Psoas muscle (tissue), 8 donors: ENCODE measurements at places on chromosomes 2 and 18. TPM values are rescaled to one million over a fixed set of nuclear protein-coding genes. Genes with fewer than 3 reads are reported as not detected.

GRCh38 chr2:163198972-163199371, 360.4 kb upstream of the KCNH7 start:
- H3K4me3 ChIP-seq: no peak overlapping the region
- H3K36me3 ChIP-seq: no peaks in the 10 kb centered on the region
- DNase-seq: no peak

AQP4 gene
- total RNA-seq: 12.7 TPM

- H3K36me3 ChIP-seq: no peaks in the 10 kb centered on the region
- no peak overlapping the region for H3K27ac ChIP-seq
- no peak overlapping the region for H3K4me3 ChIP-seq
- no peak for DNase-seq
- H3K27me3 ChIP-seq: no peaks in the 10 kb centered on the region
- H3K4me1 ChIP-seq: no peaks in the 10 kb centered on the region
These were observed 10.7 kb downstream of the NT5DC4 start for GRCh38 chr2:112731479-112731878.

DNA sequence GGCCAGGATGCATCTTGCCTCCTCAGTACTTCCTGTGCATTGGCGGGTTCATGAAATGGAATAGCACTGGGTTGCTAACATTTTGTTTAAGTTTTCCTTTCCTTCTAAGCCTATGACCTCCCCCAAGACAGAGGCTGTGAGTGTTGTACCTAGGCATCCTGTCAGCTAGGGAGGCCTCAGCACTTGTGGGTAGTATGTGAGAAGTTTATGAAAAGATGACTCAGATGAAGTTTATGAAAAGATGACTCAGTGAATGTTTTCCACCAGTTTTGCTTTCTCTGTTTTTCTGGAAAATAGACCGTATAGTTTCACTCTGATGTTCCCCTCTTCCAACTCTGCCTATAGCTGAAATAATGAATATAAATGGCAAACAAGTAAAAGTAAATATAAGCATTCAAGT, 412.9 kb downstream of the TMEM182 start:
- no peak overlapping the region for H3K27ac ChIP-seq
- H3K4me3 ChIP-seq: no peak overlapping the region
- no peaks in the 10 kb centered on the region for H3K27me3 ChIP-seq
- DNase-seq: no peak
- no peaks in the 10 kb centered on the region for H3K36me3 ChIP-seq

DNA sequence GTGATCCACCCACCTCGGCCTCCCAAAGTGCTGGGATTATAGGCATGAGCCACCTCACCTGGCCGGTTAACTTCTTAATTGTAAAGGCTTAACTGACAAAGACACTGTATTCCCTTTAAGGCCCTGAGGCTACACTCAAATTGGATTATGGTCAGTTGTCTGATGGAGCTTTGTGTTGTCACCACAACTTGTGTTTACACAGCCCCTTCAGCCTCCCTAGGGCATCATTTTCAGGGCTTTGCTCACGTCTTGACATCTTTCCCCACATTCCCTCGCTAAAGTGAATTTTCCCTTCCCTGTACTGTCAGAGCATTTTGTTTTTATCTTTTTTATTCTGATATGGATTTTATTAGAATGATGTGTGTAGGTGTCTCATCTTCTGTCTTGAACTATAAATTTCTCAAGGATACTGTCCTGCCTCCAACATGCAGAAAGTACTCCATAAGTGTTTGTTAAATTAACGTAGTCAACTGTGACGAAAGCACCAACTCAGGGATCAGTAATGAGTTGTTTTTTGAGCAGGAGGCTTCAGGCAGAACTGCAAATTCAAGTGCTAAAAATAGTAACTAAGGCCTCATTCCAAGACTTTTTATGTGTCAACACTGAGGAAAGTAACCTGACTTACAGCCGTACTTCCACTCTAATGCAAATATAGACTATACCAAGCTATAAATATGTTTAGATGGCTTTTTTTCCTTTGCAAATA, 77.1 kb upstream of the NARS1 start:
- H3K36me3 ChIP-seq: no peaks in the 10 kb centered on the region
- no peaks in the 10 kb centered on the region for H3K27me3 ChIP-seq
- H3K27ac ChIP-seq: peak overlapping the region; percentile 75
- peak overlapping the region; percentile 31 for H3K4me3 ChIP-seq
- peaks cover 7% of the 10 kb centered on the region for H3K4me1 ChIP-seq
- no peak for DNase-seq

GRCh38 chr2:187435756-187436155, 12.3 kb downstream of the CALCRL start:
- H3K4me1 ChIP-seq: no peaks in the 10 kb centered on the region
- H3K4me3 ChIP-seq: no peak overlapping the region
- H3K27ac ChIP-seq: no peak overlapping the region
- no peaks in the 10 kb centered on the region for H3K27me3 ChIP-seq
- no peaks in the 10 kb centered on the region for H3K36me3 ChIP-seq

DNA sequence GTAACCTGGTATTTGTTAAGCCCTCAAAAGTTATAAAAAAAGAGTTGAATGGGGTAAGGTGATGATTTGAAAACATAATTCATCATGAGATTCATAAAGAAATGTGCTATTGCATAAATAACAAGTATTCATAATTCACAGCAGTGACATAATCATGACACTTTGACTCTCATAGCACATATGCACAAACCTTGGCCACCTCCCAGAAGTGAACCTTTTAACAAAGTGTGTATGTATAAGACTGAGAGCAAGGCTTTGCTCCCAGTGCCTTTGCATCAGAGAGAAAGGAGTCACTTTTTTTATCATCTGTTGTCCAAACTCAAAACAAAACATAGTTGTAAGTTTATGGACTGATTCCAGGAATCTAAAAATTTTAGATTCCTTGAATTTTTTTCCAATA, 15.0 kb upstream of the HTR2B start:
- peaks cover 15% of the 10 kb centered on the region for H3K36me3 ChIP-seq
- peaks cover 11% of the 10 kb centered on the region for H3K4me1 ChIP-seq
- DNase-seq: no peak
- no peak overlapping the region for H3K4me3 ChIP-seq
- no peak overlapping the region for H3K27ac ChIP-seq
- no peaks in the 10 kb centered on the region for H3K27me3 ChIP-seq

CEP76 gene
- total RNA-seq: 5.7 TPM

ATOH8 gene
- 49.9 TPM for total RNA-seq

METAP1D gene
- total RNA-seq: 10.1 TPM
